ENCODE measurements at places on chromosomes 7 and 10.

DNA sequence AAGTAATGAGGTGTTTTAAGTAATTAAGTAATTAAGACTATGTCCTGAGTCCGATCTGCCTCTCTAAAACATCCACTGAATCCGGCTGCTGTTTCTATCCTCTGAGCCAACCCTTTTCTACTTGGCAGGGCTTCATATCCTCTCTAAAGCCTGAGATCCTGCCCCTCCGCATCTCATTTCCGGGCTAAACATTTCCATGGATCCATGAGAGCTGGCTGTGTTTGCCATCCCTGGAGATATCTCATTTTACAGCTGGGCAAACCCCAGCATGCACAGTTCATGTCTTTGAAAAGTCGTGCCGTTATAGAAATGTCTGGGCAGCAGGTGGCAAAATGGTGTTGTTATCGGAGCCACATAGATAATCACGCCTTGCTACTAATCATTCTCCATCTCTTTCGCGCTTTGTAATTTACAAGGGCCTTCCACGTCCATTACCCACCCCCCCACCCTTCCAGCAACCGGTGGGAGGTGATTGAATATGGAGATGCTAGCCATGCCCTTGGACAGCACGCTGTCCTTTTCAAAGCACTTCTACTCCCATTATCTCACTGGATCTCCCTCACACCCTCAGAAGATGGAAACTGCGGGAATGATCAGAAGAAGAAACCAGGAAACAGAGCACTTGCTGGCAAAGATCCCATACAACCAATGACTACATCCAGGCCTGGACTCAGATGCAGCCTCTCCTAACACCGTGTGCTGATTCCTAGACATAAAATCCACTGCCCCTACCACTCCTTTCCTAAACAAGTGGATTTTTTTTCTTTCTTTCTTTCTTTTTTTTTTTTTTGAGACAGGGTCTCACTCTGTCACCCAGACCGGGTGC is 1189.2 kb downstream of the TYW1 start:
- DNase-seq, result no peak

DNA sequence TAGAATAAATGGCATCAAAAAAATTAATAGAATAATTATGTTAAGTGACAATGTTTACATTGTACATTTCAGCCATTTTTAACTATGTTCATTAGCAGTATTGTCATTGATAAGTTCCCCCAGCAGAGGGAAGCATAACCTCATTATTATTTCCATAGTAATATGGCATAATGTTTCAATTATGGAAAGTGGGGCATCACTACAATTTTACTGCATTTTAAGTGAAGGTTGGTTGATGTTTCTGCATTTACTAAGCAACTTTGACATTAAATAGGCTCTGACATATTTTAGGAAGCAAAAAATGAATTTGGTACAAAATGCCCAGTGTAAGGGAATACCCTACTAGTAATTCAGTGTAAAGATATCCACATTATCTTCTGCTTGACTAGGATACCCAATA is 218.3 kb downstream of the SEMA3A start:
- no peak for DNase-seq

DNA sequence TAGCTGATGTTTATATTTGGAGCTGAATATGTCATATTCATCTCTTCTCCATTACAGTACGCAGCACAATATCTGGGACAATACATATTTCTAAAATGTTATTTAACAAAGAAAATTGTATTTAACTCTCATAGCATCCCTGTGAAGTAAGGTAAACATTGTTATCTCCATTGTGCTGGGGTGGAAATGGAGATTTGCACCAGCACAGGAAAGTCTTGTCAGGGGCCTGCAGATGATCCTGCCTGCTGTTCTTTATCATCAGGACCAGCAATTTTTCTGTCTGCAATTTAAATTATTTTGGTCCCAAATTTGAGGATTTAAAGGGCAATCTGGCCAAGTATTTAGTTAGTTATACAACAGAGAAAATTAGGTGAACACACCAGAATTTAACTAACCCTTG is 144.4 kb downstream of the CPED1 start:
- no peak for DNase-seq

DNA sequence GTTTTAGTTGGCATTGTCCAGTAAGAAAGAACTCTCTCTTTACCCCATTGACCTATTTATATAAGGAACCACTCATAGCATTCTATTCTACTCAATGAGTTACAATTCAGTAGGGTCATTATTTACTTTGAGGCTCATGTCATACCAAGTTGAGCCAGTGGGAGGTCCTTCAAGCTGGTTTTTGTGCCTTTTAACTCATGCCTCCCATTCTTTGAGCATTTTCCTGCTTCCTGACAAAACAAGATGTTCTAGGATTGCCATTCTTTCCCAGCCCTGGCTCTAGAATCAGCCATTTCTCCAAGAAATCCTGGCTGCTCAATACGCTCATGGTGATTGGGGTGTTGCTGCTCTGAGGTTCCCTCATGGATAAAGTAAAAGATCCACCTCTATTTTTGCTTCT is 250.1 kb downstream of the ABCA13 start:
- DNase-seq, result no peak

DNA sequence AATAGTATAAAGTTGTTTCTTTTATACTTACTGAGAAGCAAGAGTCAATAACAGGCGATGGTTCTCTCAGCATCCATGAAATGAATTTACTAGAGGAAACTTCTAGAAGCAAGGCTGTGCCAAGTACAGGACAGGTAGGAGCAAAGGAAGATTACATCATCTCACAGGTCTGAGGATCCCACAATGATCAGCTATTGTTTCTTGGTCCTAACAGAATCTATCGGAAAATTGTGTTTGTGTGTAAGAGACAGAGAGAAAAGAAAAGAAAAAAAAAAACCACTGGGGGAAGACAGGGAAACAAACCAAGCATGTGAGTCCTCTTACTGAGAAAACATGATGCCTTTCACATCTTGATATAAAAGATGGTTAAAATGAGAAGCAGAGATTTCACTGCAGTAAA is 535.0 kb upstream of the NRP1 start:
- no peak for DNase-seq

DNA sequence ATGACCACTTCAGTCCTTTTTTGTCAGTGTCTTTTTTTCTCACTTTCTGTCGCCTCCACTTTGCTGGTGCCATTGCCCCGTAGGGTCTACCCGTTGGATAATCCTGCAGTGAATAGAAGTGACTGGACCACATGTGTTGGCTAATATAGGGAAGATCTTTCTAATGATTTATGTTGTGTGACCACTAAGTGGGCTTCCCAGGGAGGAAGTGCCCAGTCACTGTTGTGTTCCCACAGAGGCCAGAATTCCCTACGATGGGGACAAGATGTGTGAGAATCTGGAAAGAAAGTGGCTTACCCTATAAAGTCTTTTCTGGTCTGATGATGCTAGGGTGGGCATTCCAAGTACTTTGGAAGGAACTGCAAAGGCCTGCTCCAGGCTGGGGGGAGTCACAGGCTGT is 28.4 kb upstream of the SMC3 start:
- no peak for DNase-seq

DNA sequence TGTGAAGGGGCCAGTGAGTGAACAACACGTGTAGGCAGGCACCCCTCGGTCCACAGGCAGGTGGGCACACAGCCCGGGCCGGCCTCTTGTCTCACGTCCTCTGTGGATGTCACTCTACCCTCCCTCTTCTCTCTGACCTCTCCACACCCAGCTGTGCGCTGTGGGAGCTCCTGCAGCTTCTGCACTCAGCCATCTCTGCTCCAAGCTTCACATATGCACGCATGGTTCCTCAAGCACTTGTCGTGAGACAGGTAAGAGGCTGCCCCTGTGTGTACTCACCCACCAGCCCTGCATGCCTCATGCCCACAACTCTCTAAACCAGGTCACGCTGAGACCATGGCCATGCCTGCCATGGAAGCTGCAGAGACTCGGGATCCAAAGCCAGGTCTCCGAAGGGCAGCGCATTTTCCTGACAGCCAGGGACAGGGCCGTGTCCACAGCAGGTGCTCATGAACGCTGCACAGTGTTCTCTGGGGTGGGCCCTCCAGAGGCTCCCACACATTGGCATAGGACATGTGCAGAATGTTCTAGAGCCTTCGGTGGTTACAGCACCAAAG is 477.5 kb downstream of the PTPRN2 start:
- no peak for DNase-seq

DNA sequence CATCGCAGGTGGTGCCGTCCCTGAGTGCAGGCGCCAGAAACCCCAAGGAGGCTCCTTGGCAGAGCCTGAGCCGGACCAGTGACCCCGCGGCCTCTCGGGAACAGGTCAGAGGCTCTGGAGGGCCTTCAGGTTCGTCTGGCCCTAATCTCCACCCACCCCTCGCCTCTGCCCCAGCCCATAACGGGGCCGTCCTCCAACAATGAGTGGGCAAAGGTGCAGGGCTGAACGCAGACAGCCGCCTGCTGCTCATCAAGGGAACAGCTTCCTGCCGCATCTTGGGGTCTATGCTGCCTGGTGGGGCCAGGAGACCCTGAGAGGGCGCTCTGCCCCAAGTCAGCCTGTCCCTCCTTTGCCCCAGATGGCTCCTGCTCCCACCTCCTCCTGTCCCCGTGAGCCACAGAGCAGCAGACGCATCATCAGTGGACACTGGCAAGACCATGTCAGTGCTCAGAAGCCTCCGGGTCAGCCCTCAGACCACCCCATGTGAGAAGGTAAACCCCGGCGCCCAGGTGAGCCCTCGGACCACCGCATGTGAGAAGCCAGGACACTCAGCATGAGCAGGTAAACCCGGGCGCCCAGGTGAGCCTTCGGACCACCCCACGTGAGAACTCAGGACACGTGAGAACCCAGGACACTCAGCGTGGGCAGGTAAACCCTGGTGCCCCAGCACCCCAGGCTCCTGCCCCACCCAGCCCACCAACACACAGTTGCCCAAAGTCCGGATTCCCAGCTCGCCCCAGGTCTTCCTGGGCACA is 142.0 kb downstream of the PTPRN2 start:
- DNase-seq, result no peak

- DNase-seq, result no peak
These were observed 40.3 kb upstream of the CELF2 start for GRCh38 chr10:10977226-10977956.

- no peak for DNase-seq
These were observed 253.8 kb downstream of the CREB5 start for GRCh38 chr7:28666154-28666553.

DNA sequence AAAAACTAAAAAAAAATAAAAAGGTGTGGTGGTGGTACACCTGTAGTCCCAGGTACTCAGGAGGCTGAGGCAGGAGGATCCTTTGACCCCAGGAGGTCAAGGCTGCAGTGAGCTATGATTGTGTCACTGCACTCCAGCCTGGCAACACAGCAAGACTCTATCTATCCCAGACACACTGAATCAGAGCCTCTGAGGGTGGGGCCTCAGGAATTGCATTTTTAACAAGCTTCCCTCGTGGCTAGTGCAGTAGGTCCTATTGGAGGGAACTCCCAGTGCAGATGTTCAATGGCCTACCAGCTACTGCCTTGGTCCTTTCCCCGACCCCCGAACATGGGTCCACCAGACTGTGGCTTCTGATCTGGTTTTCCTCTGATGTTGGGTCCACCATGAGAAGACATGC is 14.9 kb downstream of the STRA8 start:
- no peak for DNase-seq

Data from GM04503 (cell line).